ENCODE measurements at places on chromosomes 7 and 10. TPM values are rescaled to one million over a fixed set of nuclear protein-coding genes. Genes with fewer than 3 reads are reported as not detected.

MRPL43 gene
- 76.3 TPM for total RNA-seq

CTAGE8 gene
- total RNA-seq: 0.14 TPM

ADAMTS14 gene
- 0.08 TPM for total RNA-seq

ATAD1 gene
- 61.1 TPM for total RNA-seq

MGAM2 gene
- total RNA-seq: not detected

CDK5 gene
- 15.0 TPM for total RNA-seq

PPP1R17 gene
- not detected for total RNA-seq

CDK14 gene
- 1.1 TPM for total RNA-seq

DNA sequence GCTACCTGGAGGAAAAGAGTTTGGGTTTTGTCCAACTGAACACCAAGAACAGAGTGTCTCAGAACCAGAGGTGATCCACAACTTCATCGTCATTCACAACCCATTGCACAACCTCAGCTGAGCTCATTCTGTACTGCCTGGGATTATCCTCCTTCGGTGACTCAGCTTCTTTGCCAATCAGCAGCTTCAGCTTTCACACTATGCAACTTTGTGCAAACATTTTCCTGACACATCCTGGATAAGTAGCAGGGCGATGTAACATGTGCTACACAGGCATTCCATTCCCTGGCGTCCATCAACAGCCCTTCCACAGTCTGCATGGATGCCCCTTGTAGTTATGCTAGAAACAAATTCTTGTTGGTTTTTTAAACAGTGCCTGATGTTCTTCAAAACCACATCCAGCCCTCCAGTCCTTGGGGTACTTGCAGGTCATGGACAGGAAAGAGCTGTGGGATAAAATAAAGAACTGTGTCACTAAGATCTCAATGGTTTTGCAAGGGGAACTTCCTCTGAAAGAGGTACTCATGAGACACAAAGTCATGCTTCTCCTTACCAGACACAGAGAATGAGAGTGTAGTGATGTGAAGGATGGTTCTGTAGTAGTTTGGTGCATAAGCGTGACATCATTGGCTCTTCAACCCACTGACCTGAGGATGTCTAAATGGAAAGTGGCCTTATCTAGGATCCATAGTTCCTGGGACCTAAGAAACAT lies 478.5 kb downstream of the KIF20B start:
- DNase-seq: no peak

GRCh38 chr10:71090330-71090729 lies 122.0 kb upstream of the UNC5B start:
- DNase-seq: no peak

- DNase-seq: peak; percentile 30
These were observed at the start of gene PODXL for GRCh38 chr7:131556053-131556908. TSS of gene PODXL (minus strand) at chr7:131556628. CDS start at chr7:131556359, 269 bp downstream.

- no peak for DNase-seq
These were observed 286.1 kb upstream of the C7orf33 start for GRCh38 chr7:148304456-148304855.

DNA sequence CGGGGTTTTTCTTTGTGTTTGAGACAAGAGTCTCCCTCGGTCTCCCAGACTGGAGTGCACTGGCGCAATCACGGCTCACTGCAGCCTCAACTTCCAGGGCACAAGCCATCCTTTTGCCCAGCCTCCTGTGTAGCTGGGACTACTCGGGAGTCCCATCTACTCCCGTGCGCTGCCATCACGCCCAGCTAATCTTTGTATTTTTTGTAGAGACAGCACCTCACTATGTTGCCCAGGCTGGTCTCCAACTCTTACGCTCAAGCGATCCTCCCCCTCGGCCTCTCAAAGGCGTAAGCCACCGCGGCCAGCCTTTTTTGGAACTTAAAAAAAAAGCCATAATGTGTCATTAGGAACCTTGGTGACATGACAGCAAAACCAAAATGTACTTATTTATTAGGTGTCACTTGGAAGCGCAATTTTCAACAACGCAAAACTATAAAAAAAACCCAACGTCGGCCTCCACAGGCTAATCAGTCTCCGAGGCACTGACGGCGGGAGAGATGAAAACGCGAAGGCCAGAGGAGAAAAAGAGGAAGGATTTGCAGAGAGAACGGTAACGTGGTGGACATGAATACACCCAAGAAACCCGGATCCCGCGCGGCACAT lies 911 bp upstream of the HNRNPH3 start:
- peak; percentile 19 for DNase-seq

DNA sequence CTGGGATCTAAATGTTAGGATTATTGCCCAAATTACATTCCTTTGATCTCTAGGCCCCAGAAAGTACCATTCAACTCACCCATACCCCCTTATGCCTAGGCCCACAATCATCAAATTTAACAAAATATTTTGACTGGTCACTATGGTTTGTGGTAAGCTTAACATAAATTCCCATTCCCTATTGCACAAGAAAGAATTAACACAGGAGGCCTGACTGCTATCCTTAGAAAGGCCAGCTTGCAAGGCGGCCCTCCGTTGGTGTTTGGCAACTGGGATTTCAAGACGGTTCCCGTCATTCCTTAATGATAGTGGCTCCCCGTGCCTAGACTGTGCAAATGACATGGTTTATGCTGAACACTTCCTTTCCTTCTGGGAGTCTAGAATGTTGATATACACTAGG lies 29.6 kb downstream of the ARHGAP21 start:
- DNase-seq: no peak

- no peak for DNase-seq
These were observed 256.3 kb upstream of the CSTF2T start for GRCh38 chr10:51955696-51956095.

GRCh38 chr10:37957841-37958240 lies 18.6 kb downstream of the ZNF25 start:
- DNase-seq: no peak

- no peak for DNase-seq
These were observed 527.8 kb downstream of the LRMDA start for GRCh38 chr10:75959209-75959608.

Data from activated T-cell treated with anti-CD3 and anti-CD28 coated beads, Interleukin-2, amount 50 U/mL, for 4 hours (primary cell).